ENCODE measurements at places on chromosomes 11 and 22. TPM values are rescaled to one million over a fixed set of nuclear protein-coding genes. Genes with fewer than 3 reads are reported as not detected.

The PRSS23 gene
- total RNA-seq, result 543 TPM

The HOATZ gene
- total RNA-seq, result not detected

The MYBPC3 gene
- 0.10 TPM for total RNA-seq

The DCDC1 gene
- total RNA-seq, result 0.71 TPM

The CCND1 gene
- total RNA-seq, result 183 TPM

The SHANK2 gene
- total RNA-seq, result 7.1 TPM

The BTBD18 gene
- total RNA-seq, result not detected

The TECTA gene
- total RNA-seq, result 0.04 TPM

The TEX54 gene
- total RNA-seq, result not detected

The PDXP gene
- 20.0 TPM for total RNA-seq

The FAT3 gene
- 0.72 TPM for total RNA-seq

The OR52A1 gene
- total RNA-seq, result not detected

The CAVIN3 gene
- total RNA-seq, result 34.0 TPM

The TIMP3 gene
- total RNA-seq, result 2.3 TPM

Data from A549 treated with DMSO at 1 μM for 4 hours (cell line).